Lung (tissue), 17 donors: ENCODE measurements at places on chromosomes 5 and 9.
A peak's percentile ranks its signal among the peaks of the same experiment; 100 is the strongest.

GRCh38 chr5:17785774-17786173 lies 151.5 kb downstream of the TAF11L14 start:
- no peaks in the 10 kb centered on the region for H3K27me3 ChIP-seq
- H3K4me1 ChIP-seq = no peaks in the 10 kb centered on the region
- no peak overlapping the region for H3K4me3 ChIP-seq
- H3K36me3 ChIP-seq = no peaks in the 10 kb centered on the region
- H3K27ac ChIP-seq = no peak overlapping the region

DNA sequence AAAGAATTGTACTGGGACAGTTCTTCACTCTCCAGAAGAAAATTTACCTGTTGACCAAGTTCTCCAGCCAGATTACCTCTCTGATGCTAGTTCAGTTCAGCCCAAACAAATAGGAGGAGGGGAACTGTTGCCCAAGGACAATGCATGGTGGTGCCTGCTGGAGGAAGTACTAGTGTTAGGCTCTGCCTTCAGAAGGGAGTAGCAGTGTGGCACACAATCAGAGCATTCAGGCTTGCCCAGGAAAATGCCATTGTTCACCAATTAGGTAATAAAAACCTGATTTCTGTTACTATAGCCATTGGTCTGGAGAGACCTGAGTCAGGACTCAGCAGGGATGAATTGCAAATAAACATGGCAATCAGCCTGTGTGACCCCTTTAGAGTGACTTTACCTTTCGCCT lies 720.8 kb upstream of the ZNF608 start:
- no peaks in the 10 kb centered on the region for H3K4me1 ChIP-seq
- H3K4me3 ChIP-seq = no peak overlapping the region
- no peak for DNase-seq
- H3K36me3 ChIP-seq = no peaks in the 10 kb centered on the region
- no peaks in the 10 kb centered on the region for H3K27me3 ChIP-seq
- no peak overlapping the region for H3K27ac ChIP-seq

DNA sequence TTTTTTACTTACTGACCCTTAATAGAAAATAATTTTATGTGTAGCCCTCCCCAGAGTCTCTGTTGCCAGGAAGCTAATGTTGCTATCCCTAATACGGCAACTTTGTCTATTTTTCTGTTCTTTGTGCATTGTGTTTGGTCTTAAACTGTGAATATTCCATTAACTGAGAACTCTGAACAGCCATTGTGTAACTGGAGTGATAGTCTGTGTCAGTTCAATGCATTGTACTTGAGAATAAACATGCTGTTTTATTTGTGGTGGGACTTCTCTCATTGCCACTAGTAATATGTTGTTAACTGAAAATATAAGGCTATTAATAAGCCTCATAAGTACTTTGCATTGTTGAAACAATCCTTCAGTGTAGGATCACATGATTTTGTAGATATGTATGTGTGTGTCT lies 278.3 kb upstream of the DMRT1 start:
- H3K4me1 ChIP-seq = peaks cover 1% of the 10 kb centered on the region
- no peaks in the 10 kb centered on the region for H3K36me3 ChIP-seq
- no peak overlapping the region for H3K4me3 ChIP-seq

DNA sequence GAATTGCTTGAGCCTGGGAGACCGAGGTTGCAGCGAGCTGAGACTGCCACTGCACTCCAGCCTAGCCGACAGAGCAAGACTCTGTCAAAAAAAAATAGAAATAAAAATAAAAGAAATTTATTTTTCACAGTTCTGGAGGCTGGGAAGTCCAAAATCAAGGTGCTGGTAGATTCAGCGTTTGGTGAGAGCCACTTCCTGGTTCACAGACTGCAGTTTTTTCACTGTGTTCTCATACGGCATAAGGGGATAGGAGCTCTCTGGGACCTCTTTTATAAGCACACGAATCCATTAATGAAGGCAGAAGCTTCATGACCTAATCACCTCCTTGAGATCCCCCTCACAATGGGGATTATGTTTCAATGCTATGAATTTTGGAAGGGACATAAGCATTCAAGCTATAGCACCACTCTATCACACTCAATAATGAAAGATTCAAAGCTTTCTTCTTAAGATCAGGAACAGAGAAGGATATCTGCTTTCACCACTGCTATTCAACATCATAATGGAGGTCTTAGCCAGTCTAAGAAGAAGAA lies 5.3 kb downstream of the PJA2 start:
- H3K27ac ChIP-seq = no peak overlapping the region
- H3K27me3 ChIP-seq = no peaks in the 10 kb centered on the region
- H3K4me3 ChIP-seq = no peak overlapping the region
- DNase-seq = no peak
- no peaks in the 10 kb centered on the region for H3K4me1 ChIP-seq

DNA sequence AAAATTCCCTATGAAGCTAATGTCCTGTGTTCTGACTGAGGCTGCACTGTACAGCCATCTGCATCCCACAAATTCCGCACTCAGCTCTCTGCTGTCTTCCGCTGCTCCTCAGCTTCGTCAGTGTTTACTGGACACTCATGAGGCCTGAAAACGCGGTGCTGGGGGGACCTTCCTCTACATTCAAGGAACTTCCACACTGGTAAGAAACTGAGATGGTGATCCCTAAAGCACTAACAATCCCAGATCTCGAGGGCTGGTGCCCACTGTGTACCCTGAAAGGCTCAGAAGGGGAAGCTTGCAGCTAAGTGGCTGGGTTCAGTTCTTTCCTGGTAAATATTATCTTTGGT lies 117.9 kb downstream of the NRG2 start:
- H3K27me3 ChIP-seq = no peaks in the 10 kb centered on the region
- H3K36me3 ChIP-seq = no peaks in the 10 kb centered on the region
- no peak overlapping the region for H3K4me3 ChIP-seq
- peaks cover 3% of the 10 kb centered on the region for H3K4me1 ChIP-seq

DNA sequence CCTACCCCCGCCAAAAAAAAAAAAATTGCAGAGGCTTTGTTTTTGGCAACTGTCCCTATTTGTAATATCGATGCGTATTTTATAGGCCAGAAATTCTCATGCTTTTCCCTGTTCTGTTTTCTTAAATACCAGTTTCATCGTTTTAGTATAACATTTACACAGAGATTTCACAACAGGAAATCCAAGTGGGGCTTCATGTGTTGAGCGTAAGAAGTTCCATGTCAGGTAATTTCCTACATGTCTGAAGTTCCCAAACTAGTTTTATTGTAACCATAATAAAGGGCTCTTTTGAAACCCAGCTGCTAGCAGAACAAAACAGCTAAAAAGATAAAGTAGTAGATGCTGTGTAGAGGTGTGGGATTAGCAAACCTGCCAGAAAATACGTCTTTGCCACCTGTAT lies 4.2 kb downstream of the SMC5 start:
- DNase-seq = peak; percentile 68
- H3K4me1 ChIP-seq = peaks cover 24% of the 10 kb centered on the region
- H3K36me3 ChIP-seq = peaks cover 8% of the 10 kb centered on the region
- no peak overlapping the region for H3K4me3 ChIP-seq
- no peak overlapping the region for H3K27ac ChIP-seq
- no peaks in the 10 kb centered on the region for H3K27me3 ChIP-seq

- peaks cover 19% of the 10 kb centered on the region for H3K4me1 ChIP-seq
- no peak for DNase-seq
- H3K36me3 ChIP-seq = no peaks in the 10 kb centered on the region
- H3K27me3 ChIP-seq = no peaks in the 10 kb centered on the region
These were observed 484.5 kb downstream of the DMAC1 start for GRCh38 chr9:7315116-7315515.

DNA sequence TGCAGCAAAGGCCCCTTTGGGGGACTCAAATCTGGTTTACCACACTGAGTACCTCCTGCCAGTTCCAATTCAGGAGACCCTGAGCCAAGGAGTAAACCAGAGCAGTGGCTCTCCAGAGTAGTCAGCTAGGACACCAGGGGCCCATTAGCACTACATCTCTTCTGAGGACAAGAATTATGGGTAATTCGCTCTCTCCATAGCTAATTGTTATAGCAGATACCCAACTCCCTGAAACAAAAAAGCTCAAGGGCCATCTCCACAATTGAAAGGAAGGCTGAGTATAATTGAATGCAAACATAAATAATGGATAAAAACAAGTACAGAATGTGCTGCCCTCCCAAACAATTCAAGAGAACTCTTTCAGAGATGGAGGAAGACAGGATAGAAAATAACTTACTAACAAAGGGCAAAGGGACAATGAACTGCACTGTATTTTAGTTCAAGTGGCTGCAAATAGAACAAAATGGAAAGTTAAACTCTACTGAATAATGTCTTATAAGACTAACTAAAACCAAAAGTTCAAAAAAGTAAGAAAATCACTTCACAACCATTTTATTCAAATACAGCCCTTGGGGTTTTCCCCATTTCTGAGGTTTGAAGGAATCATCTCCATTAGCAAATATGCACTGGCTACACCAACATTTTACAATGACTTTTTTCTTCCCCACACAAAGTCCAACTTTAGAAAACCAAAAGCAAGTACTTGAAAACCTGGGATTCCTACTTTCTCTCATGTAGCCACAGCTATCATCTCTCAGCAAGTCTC lies 118.8 kb downstream of the SIL1 start:
- H3K36me3 ChIP-seq = no peaks in the 10 kb centered on the region
- no peaks in the 10 kb centered on the region for H3K4me1 ChIP-seq
- H3K27me3 ChIP-seq = no peaks in the 10 kb centered on the region
- no peak for DNase-seq

GRCh38 chr5:627840-628239 lies 15.7 kb downstream of the CEP72 start:
- peaks cover 2% of the 10 kb centered on the region for H3K36me3 ChIP-seq
- H3K27ac ChIP-seq = no peak overlapping the region
- no peak overlapping the region for H3K4me3 ChIP-seq
- no peaks in the 10 kb centered on the region for H3K27me3 ChIP-seq

GRCh38 chr5:113902917-113903660 lies 389.6 kb downstream of the YTHDC2 start:
- no peaks in the 10 kb centered on the region for H3K27me3 ChIP-seq
- H3K27ac ChIP-seq = no peak overlapping the region
- H3K36me3 ChIP-seq = no peaks in the 10 kb centered on the region
- no peaks in the 10 kb centered on the region for H3K4me1 ChIP-seq
- H3K4me3 ChIP-seq = no peak overlapping the region

DNA sequence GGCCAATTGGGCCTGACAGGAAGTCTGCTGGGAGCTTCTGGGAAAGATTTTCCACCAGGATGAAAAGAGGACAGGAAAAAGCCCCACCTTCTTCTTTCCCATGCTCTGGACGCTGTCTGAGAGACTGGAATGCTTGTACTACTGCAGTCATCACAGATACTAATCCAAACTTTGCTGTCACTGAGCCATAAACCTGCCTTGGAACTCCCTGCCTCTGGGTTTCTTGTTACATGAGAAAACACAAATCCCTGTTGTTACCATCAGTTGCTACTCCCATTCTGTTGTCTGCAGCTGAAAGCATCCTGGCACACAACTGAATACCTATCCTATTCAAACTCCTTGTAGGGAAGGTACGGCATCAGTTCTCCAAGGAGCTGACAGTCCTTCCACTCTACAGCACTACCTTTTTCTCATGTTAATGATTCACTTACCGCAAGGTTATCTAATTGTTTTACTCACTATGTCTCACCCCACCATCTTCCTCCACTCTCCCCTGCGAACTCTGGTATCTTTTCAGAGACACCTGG lies 167.5 kb downstream of the CDK5RAP2 start:
- H3K4me1 ChIP-seq = no peaks in the 10 kb centered on the region
- DNase-seq = no peak
- H3K27ac ChIP-seq = no peak overlapping the region

DNA sequence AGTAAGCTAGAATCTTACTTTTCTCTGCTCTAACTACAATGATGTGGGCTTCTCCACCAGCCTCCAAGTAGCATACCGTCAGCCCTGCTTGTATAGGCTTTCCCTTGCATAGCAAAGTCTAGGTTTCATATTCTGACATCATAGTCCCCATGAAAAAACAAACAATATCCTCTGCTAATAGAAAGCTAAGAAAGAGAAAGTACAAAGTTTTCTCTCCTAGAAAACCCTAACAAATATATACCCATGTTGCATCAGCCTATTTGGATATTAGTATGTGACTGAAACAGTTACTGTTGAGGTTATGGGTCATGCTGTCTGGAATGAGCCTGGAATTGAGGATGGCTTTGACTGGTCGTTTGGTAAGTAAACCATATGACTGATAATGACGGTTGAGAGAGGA lies 1696.0 kb downstream of the MAT2B start:
- H3K4me1 ChIP-seq = no peaks in the 10 kb centered on the region
- no peak overlapping the region for H3K4me3 ChIP-seq
- no peak overlapping the region for H3K27ac ChIP-seq
- H3K36me3 ChIP-seq = no peaks in the 10 kb centered on the region

- no peak overlapping the region for H3K27ac ChIP-seq
- no peaks in the 10 kb centered on the region for H3K4me1 ChIP-seq
- no peak overlapping the region for H3K4me3 ChIP-seq
These were observed 110.2 kb upstream of the COL5A1 start for GRCh38 chr9:134531220-134531970.

DNA sequence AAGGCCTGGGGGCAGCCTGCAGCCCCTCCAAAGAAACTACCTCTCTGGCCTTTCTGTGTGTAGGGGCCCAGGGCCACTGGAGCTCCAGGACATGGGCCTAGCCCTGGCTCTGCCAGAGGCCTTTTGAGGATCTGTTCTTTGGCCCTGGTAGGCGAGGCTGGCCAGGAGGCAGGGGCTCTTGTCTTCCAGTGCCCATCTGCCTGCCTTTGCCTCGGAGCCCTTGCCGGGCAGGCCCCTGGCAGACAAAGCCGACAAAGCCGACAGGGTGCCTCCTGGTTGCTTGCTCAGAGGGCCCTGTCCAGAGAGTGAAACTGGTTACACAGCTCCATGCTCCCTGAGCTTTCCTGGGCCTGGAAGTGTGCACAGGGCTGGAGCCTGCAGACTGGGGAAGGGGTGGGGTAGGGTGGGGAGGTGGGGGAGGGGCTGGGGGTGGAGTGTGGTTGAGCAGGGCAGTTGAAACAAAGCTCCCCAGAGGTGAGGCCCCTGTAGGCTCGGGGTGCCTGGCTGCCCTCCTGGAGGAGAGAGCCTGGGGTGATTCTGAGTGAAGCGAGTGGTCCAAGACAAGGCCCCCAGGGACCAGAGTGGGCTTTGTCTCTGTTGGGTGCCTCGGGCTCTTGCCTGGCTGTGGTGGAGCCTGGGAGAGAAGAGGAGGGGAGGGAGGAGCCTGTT lies 29.3 kb downstream of the PTPA start:
- H3K4me1 ChIP-seq = peaks cover 70% of the 10 kb centered on the region
- H3K4me3 ChIP-seq = peak overlapping the region; percentile 54
- peak; percentile 69 for DNase-seq
- peaks cover 7% of the 10 kb centered on the region for H3K36me3 ChIP-seq
